ENCODE measurements at places on chromosomes 13 and 19. TPM values are rescaled to one million over a fixed set of nuclear protein-coding genes. Genes with fewer than 3 reads are reported as not detected.

OR4F17 gene
- not detected for total RNA-seq

PNMA8A gene
- 0.63 TPM for total RNA-seq

NPAS1 gene
- not detected for total RNA-seq

SHANK1 gene
- not detected for total RNA-seq

YJEFN3 gene
- 10.5 TPM for total RNA-seq

RNF225 gene
- 0.35 TPM for total RNA-seq

COL4A2 gene
- 0.19 TPM for total RNA-seq

FBXW9 gene
- 5.3 TPM for total RNA-seq

BRCA2 gene
- total RNA-seq = 11.9 TPM

C13orf46 gene
- 7.9 TPM for total RNA-seq
